Transverse colon (tissue), 4 donors: ENCODE measurements at places on chromosomes 5 and 9. TPM values are rescaled to one million over a fixed set of nuclear protein-coding genes. Genes with fewer than 3 reads are reported as not detected.
A peak's percentile ranks its signal among the peaks of the same experiment; 100 is the strongest.

- H3K4me1 ChIP-seq = peaks cover 5% of the 10 kb centered on the region
- H3K4me3 ChIP-seq = no peak overlapping the region
- no peak for DNase-seq
- H3K27ac ChIP-seq = no peak overlapping the region
- H3K36me3 ChIP-seq = no peaks in the 10 kb centered on the region
- H3K27me3 ChIP-seq = no peaks in the 10 kb centered on the region
These were observed 160.9 kb downstream of the GIN1 start for GRCh38 chr5:102959055-102959454.

DNA sequence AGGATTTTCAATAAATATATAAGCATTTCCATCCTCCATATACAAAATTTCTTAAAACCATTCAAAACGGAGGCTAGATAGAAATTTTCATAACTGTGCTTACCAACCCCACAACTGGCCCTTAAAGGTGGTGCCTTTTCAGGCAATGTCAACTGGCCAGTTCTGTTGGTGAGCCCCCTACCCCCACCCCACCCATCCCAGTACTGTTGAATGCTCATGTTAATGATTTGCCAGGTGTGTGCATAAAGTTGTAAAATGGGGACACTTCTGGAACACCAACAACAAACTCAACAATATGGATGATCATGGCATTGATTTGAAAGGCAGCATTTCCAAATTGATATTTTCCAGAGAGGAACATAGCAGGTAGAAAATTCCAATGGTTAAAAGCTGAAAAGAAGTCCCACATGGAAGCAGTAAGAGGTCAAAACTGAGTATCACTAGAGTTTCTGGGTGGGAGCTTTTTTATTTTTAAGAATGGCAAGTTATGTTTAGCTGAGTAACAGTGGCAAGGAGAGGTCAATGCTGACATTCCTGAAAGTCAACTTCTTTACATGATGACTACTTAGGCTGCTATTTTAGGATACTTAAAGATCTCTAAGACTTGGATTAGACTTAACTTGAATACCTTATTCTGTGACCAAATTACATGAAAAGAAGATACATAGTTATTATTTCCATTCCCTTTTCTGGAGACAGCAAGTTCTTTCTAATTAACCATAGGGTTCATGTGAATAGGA is 2.7 kb downstream of the LEAP2 start:
- H3K27me3 ChIP-seq = no peaks in the 10 kb centered on the region
- H3K4me1 ChIP-seq = peaks cover 40% of the 10 kb centered on the region
- peaks cover 14% of the 10 kb centered on the region for H3K36me3 ChIP-seq

DNA sequence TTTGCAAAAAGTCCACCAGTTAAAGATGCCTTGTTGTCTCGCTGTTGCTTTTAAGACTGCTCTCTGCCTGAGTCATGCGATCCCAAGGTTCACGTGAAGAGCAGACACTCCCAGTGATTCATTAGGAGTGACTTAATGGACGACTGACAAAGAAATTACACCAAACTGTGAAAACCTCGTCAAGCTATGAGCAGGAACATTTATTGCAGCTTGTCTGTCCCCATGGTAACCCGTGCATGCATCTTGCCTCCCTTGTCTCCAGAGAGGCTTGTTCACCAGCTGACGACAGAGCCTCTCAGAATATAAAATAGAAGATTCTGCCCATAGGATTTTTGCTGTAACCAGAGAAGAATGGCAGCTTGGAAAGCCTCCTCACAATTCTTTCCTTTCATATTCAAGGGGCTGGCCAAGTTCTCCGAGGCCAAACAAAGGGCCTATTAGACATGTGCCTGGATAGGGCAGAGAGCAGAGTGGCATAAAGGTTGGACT is 352.7 kb downstream of the SPOCK1 start:
- no peak overlapping the region for H3K4me3 ChIP-seq
- no peaks in the 10 kb centered on the region for H3K27me3 ChIP-seq
- H3K27ac ChIP-seq = no peak overlapping the region
- no peaks in the 10 kb centered on the region for H3K36me3 ChIP-seq
- H3K4me1 ChIP-seq = no peaks in the 10 kb centered on the region
- no peak for DNase-seq

DNA sequence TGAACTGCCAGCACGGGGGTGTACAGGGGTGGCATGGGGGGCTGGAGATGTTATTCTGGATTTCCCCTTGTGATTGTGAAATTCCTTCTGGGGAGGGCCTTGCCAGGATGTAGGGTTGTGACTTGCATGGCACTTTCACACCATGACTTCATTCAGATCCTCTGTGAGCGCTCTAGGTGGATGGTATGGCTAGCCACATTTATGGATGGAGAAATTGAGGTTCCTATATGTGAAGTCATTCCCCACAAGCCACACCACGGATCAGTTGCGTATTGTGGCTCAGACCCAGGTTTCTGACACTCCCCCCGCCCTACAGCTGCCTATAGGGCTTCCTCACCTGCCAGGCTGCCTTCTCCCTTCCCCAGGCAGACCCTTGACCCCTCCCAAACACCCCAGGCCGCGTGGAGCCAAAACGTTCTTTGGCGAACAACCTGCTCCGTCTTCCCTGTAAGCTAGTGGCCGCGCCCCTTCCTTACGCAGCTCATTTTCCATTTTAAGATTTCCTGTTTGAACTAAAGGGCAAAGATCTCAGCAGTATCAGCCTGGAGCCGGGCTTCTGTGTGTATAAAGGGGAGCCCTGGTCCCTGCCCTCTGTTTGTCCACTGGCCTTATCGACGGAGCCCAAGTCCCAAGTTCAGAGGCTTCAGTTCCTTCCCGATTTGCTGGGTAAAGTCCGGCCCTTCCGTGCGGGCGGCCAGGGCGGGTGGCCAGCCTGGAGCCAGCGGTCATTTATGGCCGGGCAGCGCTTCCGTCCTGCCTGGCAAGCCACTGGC is 97.8 kb upstream of the KLF4 start:
- DNase-seq = peak; percentile 88
- peak overlapping the region; percentile 82 for H3K27ac ChIP-seq
- H3K4me3 ChIP-seq = peak overlapping the region; percentile 40
- no peaks in the 10 kb centered on the region for H3K36me3 ChIP-seq
- no peaks in the 10 kb centered on the region for H3K27me3 ChIP-seq
- H3K4me1 ChIP-seq = peaks cover 5% of the 10 kb centered on the region

GRCh38 chr5:133265720-133266526 is 214.1 kb downstream of the HSPA4 start:
- DNase-seq = no peak
- no peak overlapping the region for H3K4me3 ChIP-seq
- no peaks in the 10 kb centered on the region for H3K36me3 ChIP-seq

The LURAP1L gene
- total RNA-seq = 50.0 TPM
